ENCODE measurements at places on chromosomes 2 and 18.

DNA sequence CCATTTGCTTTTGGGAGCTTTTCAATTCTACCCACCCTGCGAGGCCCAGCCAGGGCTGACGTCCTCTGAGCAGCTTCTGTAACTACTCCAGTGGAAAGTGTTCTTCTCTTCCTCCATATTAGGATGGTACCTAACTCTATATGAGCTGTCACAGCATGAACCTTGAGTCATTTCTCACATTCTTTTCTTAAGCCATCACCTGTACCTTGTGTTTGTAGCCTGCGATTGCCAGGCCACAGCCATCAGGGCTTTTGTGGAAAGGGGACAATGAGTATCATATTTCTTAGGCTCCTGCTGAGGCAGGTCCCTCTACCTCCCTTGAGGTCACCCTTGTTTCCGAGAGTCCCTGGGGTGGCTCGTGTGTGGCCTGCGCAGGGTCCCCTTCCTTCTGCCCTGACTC, 144.5 kb upstream of the DLX2 start:
- no peak for DNase-seq

DNA sequence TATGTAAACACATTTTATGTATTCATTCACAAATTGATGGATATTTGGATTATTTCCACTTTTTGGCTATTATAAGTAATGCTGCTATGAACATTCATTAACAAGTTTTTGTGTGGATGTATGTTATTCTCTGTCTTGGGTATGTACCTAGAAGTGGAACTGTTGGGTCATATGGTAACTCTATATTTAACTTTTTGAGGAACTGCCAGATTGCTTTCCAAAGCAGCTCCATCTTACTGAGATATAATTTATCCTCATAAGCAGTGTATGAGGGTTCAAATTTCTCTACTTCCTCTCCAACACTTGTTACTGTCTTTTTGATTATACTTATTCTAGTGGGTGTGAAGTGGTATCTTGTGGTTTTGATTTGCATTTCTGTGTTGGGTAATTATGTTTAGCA, 7.1 kb upstream of the EML6 start:
- DNase-seq = no peak

GRCh38 chr2:152251211-152251610, 75.6 kb upstream of the STAM2 start:
- DNase-seq = no peak

DNA sequence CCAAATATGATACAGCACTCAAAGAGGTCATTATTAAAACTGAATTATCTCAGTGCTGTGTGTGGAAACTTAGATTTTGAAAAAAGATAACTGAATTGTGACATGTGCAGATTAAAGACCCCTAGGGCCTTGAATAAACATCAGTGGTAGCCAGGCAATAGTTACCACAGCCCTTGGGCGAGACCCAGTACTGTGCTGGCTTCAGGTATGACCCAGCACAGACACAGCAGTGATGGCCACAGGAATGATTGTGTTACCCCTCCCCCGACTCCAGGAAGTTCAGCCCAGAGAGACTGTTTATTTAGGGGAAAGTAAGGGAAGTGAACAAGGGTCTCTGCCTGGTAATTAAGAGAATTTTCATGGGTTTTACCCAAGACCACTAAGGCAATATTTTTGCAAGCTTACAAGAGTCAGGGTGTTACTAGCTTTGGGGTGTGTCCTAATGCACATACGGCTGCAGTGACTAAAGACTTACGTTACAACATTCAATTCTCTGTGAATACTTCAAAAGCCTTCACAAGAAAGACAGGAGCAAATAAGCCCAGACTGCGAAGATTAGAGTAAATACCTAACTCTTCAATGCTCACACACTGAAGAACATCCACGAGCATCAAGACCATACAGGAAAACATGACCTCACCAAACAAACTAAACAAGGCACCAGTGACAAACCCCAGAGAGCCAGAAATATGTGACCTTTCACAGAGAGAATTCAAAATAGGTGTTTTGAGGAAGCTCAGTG, 28.2 kb upstream of the ITGAV start:
- no peak for DNase-seq

DNA sequence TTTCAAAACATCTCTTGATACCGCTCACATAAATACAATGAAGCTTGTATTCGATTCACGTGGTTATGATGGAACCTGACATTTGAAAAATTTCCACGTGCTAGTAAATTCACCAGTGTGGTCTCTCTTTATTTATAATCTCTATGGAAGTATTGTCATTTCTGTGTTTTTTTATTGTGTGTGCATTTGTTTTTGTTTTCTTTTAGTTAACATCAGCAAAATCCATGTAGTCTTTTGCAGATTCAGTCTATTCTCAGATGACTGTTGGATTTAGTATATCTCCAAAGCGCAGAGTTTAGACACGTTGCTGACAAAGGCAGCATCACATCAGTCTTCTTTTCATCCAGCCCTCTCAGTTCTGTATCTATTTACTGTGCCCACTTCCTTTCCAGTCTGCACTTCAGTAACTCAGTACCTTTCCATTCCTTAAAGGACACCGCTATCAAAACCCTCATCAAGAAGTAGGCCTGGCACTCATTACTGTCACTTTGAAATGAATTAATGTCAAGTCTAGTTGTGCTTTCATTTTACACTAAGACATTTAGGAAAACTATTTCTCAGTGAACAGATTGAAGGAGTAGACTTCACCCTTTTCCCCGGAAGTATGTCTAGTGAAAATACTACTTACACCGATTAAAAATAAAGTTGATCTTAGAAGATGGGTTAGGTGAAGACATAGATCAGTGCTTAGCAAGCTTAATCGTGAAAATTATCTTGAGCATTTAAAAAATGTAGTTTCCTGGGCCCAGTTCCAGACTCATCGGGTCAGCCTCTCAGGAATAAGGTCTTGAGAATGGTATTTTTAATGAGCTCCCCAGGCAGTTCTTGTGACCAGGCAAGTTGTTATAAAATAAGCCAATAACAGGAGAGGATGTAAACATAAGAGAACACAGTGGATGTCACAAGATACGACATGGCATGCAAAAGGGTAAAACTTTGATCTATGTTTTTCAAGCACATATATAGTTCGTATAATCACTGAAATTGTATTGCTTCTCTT, 506.8 kb upstream of the ZEB2 start:
- DNase-seq = no peak

DNA sequence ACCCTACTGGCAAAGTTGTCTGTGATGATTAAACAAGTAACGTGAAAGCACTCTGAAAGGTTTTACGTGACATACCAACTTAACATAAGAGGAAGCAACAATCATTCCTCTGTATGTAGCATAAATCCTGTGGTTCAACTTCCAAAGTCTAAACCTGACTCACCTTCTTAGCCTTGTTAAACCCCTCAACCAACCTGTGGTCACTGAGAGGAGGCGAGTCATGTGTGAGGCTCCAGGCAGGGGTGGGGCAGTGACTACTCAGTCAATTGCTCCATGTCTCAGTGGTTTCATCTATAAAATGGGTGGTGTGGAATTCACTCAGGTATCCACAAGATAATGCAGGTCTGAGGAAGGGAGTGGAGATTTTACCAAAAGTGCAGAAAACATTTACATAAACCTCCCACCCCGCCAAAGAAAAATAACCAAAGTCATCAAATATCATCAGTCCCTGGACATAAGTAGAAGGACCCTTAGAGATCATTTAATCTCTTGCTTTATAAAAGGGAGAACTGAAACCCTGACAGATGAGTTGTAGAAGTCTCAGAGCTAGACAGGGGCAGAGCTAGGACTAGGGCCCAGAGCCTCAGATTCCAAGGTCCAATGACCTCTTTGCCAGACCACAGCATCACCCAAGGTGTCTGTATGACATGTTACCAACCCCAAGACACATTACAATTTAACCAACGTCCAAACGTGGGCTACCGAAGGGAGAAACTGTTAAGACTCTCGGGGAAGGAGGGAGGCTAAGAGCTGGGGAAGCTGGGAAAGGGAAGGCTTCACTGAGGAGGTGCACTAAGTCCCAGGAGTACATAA, 3.7 kb upstream of the PCBP1 start:
- no peak for DNase-seq

GRCh38 chr2:218344090-218344754, 12.4 kb upstream of the CATIP start:
- no peak for DNase-seq
